ENCODE measurements at places on chromosomes 2 and 18.

DNA sequence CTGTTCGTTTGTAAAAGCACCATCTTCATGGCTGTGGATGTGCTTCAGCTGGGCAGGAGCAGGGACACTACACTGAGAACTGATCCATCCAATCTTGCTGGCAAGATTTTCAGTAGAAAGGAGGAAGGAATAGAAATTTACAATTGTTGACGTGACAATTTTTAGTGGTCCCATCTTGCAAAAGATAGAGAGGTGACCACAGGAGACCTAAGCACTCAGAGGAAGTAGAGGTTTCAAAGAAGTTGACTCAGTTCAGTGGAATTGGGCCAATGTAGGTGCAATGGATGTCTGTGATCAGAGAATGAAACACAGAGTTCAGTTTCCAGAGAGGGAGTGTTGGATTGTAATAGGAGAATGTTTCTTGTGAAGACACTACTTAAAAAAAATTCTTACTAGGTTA, 1.4 kb downstream of the UGT1A5 start:
- no peak for DNase-seq

DNA sequence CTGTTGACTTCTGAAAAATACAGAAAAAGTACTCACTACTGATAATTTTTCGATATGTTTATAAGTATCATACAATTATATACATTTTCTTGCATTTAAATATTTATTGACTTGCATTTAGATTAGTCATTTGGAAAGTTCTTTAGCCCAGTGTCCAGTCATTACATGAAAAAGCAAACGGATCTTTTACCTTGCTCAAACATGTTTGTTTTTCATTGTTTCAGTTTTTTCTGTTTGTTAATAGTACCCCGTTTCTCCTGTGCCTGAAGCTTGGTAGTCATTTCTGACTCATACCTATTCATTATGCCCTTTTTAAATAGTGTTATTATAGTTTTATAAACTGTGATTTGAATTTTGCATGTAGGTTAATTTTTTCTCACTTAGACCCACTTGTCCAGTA, 28.1 kb downstream of the CEP192 start:
- DNase-seq: no peak

DNA sequence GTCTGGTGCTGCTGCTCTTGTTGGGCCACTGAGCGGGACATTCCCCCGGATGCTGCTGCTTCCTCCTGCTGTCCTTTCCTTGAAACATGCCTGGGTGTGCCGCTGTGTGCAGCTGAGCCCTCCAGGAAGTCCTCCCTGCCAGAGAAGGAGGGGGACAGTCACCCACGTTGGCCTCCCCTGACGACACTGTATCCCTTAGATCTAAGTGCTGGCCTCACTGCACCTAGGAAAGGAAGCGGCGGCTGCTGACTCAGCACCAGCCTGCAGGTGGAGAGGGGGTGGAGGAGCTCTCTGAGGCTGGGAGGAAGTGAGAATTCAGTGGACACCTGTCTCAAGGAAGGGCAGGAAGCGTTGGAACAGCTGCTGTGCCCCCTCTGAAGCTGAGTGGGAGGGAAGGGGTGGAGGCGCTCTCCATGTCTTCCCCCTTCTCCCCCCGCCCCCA, 239.8 kb downstream of the HAUS1 start:
- DNase-seq: no peak

DNA sequence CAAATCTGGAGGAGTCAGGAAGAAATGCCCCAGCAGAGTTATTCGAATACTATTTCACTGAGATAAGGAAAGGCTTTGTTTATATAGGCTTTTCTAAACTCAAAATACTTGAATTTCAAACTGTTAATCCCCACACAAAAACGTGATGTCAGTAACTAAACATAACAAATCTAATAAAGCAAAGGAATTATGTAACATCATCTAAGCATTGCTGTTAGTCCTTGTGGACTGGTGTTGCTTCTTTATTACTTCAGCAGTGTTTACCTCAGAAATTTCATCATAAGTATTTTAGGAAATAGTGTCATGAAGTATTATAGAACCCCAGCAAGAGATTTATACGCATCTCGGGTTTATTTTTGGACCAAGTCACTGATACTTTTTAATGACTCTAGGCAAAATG, 19.7 kb upstream of the SANBR start:
- no peak for DNase-seq

DNA sequence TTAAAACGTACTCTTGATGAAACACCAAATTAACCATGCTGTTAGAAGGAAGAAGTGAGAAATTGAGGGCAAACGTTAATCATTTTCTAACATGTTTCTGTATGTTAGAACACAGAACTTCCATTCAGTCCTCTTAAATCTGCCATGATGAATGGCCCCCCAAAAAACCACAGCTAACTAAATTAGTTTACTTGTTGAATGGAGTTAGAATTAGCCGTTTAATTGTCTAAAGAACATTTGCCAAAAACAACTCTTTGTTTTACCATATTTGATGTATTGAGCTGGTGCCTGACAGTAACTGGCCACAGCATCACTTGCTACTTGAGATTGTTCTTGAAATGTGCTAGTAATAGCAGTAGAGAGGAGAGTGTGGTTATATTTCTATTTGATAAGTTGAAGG, 12.7 kb downstream of the CCNYL1 start:
- no peak for DNase-seq

DNA sequence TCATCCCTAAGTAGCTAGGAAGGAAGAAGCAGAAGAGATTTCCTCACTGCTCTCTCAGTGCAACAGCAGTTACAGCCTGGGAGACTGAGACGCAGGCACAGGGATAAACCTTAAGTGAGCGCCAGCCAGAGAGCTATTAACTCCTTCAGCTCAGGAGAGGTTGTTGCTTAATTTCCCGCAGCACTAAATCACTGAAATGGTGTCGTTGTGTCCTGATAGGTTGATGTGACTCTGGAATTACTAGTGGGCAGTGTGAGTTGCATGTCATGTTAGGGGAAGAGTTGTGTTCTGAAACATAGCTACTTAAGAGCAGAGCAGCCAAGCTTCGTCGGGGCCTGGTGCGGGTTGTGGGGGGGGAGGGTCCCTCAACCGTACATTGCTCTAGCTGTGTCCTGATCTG, 225.8 kb downstream of the NAPG start:
- DNase-seq: no peak

- no peak for DNase-seq
Observed at GRCh38 chr2:193276069-193276468, 1081.3 kb upstream of the TMEFF2 start.

GRCh38 chr2:113187771-113188170, 14.0 kb downstream of the PSD4 start:
- no peak for DNase-seq

DNA sequence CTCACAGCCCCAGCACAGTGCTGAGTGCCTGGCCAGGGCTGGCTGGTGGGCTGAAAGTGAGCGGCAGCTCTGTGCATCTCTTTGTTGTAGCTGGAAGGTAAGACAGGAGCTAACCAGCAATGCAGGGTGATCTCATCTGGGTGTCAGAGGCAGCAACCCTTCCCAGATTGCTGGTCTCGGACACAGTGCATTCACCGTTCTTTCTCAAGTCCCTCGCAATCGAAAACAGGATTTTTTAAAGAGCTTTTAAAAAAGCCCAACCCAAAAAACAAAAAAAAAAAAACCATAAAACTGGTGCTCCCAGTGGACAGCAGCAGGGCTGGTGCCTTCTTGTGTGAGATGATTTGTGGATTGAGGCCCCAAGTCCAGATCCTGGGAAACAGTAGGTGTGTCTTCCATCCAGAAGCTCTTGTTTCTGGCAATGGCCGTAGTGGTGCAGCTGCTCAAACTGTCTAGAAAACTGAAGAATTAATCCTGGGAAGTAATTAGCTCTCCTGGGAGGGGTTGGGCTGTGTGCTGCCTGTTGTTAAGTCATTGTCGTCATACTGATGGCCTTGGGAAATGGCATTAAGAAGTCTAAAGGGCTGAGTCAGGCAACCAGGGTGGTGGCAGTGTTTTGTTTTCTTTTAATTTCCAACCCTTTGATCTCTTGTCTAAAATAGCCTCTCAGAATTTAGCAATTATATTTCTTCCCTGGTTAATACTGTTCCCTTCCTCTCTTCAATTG, 156.7 kb downstream of the KLHL29 start:
- peak; percentile 56 for DNase-seq

DNA sequence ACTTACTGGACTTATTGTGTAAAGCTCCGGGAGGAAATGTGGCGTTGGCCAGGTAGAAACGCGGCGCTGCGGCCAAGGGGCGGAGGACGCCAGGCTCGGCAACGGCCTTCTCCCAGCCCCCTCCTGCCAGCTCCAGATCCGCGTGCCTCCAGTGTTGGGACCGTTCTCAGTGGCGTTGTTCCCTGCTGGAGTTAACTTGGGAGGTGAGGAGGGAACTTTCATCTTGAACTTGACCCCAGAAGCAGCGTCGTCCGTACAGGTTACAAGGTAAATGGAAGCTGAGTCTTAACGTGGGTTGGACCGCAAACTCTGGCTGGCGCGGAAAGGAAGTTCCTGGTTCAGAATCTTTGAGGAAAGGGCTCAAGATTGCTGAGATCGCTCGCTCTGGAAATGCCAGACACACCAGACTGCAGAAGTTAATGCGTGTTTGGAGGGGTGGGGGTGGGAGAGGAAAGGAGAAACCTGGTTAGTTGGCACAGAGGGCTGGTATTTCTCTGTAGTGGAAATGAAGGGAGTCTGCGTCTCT, 1.3 kb downstream of the TANC1 start:
- DNase-seq: no peak

DNA sequence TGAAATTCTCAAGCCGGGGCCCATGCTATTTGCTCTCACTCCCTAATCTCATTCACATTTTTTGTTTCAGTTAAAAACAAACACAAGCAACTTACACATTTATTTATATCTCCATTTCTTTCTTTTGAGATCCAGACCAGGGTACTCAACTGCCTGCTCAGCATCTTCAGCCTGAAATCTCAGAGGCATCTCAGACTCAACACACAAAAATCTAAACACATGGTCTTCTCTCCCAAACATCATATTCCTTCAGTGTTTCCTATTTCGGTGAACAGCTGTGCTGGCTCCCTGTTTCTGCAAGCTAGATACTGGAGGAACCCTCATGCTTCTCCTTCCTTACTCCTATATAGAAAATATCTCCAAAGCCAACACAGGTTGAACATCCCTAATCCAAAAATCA, 11.3 kb upstream of the RTTN start:
- DNase-seq: no peak

- DNase-seq: no peak
Observed at GRCh38 chr2:19748711-19749506, 152.9 kb downstream of the TTC32 start.

DNA sequence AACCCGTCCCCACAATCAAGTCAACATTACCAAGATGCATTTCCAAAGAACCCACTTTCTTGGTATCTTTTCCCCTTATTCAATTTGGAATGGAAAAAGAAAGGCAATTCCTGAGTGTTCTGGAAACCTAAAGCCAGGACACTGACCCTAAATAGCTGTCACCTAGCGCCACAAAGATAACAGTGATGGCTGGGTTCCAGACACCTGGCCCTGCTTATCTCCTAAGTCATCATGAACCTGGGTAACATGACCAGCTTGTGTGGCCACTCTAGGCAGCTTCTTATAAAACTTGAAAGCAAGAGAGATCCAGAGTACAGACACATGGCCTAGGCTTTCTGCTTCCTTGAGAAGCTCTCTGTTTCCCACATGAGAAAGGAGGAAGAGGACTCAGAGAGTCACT, 95.4 kb downstream of the BOD1L2 start:
- no peak for DNase-seq

DNA sequence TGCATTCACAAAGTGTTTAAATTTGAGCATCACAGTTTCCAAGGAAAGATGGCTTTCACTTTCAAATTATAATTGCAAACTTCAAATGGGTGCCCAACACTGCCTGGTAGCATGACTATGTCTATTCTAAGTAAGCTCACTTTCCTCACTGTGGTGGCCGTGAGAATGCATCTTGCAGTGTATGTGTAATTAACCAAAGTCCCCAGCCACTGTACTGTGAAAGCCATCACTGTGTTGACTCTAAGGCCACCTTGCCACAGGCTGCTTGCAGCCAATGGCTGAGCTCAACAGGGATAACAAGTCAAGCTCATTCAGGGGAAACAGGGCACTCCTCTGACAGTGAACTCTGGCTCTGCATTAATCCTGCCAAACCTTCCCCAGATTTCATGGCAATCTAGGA, 43.3 kb upstream of the LGALSL start:
- DNase-seq: no peak

- DNase-seq: no peak
Observed at GRCh38 chr18:21004726-21005125, 106.9 kb downstream of the ROCK1 start.

GRCh38 chr18:36297417-36298125, at the start of gene FHOD3:
TSS of gene FHOD3 (plus strand) at chr18:36297713. CDS start at chr18:36297836, 123 bp downstream.
- peak; percentile 69 for DNase-seq

- DNase-seq: no peak
Observed at GRCh38 chr2:40405465-40405864, 46.4 kb downstream of the SLC8A1 start.

DNA sequence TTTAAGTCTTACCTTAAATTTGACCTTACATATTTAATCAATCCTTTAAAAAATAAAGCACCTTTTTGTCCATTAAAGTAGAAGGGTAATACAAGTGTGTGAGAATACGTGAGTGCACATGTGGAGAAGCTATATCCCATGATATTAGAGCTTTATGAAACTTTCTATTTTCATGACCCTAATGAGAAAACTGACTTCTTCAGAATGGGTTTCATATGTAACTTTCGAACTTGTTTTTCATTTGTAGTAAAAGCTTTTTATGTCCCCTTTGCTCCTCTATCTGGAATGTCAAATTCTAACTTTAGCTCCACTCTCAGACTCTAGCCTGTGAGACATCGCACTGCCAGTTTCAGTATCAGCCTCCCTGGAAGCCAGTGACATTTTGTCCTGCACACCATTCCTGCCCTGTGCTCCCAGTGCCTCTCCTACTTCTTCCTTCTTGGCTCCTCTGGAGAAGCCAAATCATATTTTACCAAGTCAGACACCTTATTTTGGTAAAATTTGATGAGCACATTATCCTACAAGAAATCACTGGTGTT, 42.0 kb downstream of the MAPRE2 start:
- DNase-seq: no peak

DNA sequence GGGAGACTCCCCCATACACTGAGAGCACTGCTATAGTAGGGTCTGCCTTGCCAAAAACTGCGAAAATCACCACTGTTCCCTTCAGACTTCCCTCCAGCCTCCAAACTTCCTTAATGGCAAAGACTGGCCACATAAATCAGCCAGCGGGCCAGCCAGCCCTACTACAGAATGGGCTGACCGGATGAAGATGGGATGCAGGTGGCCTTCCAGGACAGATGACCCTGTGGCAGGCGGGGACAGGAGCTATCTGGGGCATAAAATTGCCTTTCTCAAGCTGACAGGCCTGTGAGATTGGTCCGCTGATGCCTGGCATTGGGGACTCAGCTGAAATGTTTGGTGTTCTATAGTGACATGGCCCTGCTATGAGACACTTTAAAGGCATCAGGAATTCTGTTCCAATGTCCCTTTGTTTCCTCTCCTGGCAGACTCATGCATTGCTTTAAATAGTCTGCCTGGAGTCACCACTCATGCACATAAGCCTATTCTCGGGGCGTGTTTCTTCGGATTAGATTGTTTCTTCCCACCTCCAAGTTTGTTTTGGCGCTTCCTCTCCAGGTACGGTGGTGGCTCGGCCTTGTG, 135.9 kb downstream of the ALPK2 start:
- DNase-seq: no peak

GRCh38 chr2:231946241-231946814, 15.2 kb upstream of the DIS3L2 start:
- no peak for DNase-seq
